Smooth muscle cell of the pulmonary artery (primary cell): ENCODE measurements at places on chromosomes 3 and 15. TPM values are rescaled to one million over a fixed set of nuclear protein-coding genes. Genes with fewer than 3 reads are reported as not detected.

Gene SLC9C1
- total RNA-seq: 0.20 and 0.43 TPM in 2 replicates

Gene GADL1
- 0.07 TPM in 1 of 2 replicates, not detected in the other for total RNA-seq

Gene FBXW12
- total RNA-seq: not detected in 2 replicates

Gene ZFYVE19
- total RNA-seq: 17.8 and 18.7 TPM in 2 replicates

Gene ERC2
- total RNA-seq: 0.07 and 0.10 TPM in 2 replicates

Gene VIPR1
- total RNA-seq: 2.2 and 8.3 TPM in 2 replicates

Gene CELF6
- 0.07 and 0.23 TPM in 2 replicates for total RNA-seq

Gene SEMA3B
- 17.2 and 25.6 TPM in 2 replicates for total RNA-seq

Gene LRRC31
- not detected in 2 replicates for total RNA-seq
